ENCODE measurements at places on chromosomes 11 and 22.

DNA sequence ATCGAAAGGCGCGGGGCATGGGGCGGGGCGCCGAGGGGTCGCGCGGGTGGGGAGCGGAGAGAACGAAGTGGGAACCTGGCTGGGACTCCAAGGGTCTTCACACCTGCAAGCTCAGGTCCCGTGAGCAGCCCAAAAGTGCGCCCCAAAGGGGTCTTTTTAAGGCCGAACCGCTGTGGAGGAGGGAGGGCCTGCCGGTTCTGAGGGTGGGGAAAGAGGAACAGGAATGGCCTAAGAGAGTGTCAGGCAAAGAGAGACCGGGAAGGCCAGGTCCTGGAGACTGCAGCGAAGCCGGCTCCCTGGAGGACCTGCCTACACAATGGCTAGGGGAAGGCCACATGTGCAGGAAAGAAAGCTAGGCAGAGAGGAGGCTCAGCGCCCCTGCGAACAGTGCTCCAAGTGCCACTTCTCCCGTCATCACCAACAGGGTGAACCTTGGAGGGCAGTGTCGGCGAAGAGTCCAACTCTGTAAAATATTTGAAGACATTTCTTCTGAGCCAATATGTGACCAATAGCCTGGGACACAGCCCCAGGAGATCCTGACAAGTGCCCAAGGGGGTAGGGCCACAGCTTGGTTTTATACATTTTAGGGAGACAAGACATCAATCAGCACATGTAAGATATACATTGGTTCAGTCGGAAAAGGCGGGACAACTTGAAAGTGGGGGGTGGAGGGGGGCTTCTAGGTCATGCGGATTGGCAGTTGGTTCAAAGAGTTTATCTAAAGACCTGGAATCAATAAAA lies 710 bp upstream of the DGCR2 start:
- no peak for DNase-seq

GRCh38 chr11:58465690-58466089 lies 23.7 kb upstream of the OR5B12 start:
- no peak for DNase-seq

GRCh38 chr22:29988719-29989118 lies 91.5 kb upstream of the HORMAD2 start:
- DNase-seq = no peak

DNA sequence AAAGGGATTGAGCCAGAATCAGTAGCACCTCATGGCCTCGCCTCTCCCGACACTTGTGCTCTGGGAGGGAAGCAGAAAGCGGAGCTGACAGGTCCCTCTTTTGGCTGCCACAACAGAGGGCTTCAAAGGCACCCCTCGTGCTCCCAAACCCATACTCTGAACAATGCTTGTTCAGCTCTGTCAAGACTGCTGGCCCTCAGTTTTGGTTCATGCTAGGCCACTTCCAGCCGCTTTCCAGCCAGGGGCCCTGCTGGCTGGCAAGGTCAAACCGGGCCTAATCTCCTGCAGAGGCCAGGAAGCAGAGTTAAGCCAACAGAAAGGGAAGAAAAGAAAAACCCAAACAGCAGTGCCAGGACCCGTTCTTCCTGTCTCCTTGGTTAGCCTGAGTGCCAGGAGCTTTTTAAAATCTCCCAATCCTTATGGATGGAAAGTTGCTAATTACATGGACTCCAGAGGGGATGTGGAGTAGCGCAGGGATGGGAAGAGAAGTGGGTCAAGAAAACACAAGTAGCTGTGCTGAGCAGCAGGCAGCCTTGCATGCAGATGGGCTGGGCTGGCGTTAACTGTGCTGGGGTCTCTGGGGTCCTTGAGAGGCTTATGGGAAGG lies 150.6 kb downstream of the GRIK4 start:
- no peak for DNase-seq

DNA sequence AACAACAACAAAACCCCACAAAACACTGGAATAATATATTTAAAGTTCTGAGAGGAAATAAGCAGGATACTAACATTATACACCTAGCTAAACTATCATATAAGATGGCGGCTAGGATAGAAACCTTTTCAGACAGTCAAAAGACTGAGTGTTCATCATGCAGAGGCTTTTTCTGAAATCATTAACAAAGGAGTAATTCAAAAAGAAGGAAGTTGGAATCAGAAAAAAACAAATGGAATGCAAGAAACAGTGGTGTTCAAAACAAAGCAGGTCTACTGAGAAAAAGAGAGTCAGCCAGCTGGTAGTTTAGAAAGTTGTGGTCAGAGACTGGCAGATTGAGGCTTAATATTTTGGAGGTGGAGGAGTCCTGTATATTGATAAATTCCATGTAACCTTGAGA lies 30.1 kb upstream of the ZBTB44 start:
- DNase-seq = no peak

GRCh38 chr11:83566950-83567349 lies 280.8 kb upstream of the CCDC90B start:
- DNase-seq = no peak

- DNase-seq = no peak
Measured at GRCh38 chr11:118161786-118162185, 9.2 kb upstream of the SCN4B start.

GRCh38 chr11:107669893-107670601 lies 41.8 kb downstream of the SLN start:
- no peak for DNase-seq

DNA sequence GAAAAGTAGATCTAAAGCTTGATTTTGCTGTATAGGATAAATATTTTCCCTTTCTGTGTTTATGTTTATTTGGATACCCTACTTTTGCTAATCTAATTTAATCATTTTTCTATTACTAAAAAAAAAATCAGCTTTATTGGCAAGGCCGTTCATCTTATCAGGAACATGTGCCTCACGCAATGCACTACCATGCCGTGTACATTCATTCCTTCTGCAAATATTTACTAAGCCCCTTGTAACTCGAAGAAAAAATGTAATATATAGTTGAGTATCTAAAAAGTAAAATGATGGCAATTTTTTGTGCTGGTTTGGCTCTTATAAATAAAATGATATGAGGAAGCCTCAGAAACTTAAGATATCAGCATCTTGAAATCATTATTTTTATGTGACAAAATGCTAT lies 8.9 kb downstream of the UVRAG start:
- no peak for DNase-seq

GRCh38 chr22:28139516-28139915 lies 220.5 kb upstream of the PITPNB start:
- DNase-seq = no peak

DNA sequence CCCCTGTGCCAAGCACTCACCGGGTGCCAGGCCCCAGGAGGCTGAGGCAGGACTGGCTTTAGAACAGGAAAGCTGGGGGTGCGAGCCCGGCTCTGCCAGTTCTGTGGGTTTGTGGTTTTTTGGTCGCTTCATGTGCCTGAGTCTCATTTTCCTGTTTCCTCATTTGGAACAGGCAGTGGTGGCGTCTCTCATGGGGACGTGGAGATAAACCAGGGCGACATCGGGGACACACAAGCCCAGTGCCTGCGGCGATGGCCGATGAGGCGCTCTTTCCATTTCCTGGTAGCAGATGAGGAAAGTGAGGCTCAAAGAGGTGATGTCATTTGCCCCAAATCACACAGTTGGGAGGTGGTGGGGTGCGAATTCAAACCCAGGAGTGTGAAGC lies 20.8 kb upstream of the CHKA start:
- peak; percentile 27 for DNase-seq

GRCh38 chr11:4385978-4386740 lies 7.3 kb downstream of the TRIM21 start:
- DNase-seq = no peak

GRCh38 chr11:72842653-72843330 lies 28.6 kb downstream of the ATG16L2 start:
- no peak for DNase-seq

DNA sequence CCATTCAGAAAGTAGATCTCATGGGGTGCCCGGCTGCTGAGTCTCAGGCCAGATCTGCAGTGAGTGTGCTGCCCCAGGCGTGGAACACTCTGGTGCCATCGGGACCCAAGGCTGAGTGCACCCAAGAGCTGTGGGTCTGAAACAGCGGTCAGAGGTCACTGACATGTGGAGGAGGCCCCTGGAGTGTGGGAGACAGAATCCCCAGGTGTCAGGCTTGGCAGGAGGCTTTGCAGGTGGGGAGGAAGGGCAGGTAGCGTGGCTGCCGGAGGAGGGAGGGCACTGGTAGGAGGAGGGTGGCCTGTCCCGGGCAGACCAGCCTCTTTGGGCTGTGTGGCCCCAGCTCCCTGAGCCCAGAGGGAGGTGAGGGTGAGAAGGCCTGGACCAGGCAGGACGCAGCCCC lies 31.7 kb upstream of the KRTAP5-6 start:
- no peak for DNase-seq

DNA sequence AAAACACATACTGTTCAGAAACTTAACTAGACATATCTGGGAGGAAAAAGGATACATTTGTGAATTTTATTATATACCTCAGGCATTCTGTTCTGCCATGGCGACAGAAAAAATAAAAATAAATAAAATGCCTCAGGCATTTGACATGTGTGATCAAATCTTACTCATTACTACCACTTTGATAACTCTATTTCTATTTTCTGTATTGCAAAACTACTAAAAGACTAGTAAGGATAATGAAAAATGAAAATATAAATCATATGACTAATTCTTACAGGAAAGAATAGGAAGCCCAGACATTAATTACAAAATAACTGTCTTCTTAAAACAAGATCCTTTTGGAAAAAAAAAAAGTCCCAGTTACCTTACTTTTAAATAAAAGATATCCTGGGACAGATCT lies 5.3 kb downstream of the PICALM start:
- DNase-seq = no peak

DNA sequence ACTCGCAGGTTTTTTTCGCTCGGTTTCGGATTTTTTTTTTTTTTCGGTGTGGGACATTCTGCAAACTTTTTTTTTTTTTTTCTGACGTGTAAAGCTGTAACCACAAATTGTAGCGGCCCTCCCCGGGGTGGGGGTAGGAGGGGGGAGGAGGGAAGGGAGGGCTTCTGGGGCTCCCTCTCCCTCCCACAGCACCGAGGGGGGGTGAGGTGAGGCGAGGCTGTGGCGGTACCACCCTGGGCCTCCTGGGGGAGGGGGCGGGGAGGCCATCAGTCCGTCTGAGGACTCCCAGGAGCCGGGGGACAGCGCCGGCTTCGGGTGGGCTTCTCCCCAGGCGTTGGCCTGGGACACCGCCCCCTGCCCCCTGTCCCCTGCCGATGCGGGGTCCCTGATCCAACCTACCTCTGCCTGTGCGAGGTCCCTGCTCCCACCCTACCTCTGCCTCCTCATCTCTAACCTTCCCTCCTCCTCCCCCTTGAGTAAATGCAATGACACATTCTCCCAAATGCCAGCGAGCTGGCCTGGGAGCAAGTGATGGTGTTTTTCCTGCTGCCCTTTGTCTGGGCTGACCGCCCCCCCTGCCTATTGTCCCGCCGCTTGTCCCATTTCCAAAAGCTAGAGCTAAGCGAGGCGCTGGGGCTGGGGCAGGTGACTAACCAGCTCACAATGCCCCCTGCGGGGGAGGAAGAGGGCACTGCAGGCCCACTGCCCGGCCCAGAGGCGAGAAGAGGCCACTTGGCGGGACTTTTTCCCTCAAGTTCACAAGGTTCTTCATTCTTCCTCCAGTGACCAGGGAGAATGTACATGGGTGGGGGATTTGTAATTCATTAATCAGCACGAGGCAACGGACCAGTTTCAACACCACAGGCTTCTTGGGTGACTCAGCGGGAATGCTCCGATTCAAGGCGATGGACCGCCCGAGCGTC lies 511 bp upstream of the CLCF1 start:
- DNase-seq = no peak

DNA sequence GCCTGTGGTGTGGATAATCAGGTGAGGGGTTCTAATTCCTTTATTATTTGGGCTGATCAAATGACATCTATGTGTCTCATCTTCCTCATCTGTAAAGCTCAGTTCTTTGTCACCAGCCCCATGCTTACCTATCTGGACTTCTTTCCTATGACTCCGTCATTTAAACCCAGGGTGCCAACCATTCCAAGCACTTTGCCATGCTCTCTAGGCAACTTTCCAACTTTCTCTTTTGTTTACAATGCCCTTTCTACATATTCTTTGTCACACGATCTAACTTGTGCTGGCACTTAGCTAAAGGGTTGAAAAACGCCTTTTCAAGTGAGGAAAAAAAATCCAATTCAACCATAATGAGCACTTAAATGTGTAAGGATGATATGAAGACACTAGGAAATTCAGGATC lies 27.9 kb downstream of the EXPH5 start:
- DNase-seq = no peak

DNA sequence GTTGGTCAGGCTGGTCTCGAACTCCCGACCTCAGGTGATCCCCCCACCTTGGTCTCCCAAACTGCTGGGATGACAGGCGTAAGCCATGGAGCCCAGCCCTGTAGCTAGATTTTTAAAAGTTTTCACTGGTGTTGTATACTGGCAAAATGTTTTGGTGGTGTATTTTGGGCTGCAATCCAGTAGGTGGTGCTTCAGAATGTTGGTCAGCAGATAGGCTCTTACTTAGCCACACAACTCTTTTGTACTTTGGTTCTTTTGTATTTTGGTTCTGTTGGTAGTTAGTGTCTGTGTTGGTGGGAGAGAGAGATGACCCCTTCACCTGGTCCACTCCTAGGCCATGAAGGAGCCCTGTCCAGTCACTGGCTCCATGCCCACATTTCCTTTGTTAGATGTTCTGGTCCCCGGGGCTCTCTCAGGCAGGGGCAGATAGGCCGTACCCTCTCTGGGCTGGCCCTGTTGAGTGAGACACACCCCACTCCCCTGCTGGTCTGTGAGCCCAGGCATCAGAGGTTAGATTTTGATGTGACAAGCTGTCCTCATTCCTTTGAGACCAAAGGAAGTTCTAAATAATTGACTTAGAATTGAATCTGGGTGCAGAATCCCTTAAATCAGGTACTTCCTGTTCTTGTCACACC lies 123.8 kb downstream of the DDX10 start:
- DNase-seq = no peak

GRCh38 chr11:125382314-125382791 lies 113.7 kb downstream of the FEZ1 start:
- DNase-seq = no peak

DNA sequence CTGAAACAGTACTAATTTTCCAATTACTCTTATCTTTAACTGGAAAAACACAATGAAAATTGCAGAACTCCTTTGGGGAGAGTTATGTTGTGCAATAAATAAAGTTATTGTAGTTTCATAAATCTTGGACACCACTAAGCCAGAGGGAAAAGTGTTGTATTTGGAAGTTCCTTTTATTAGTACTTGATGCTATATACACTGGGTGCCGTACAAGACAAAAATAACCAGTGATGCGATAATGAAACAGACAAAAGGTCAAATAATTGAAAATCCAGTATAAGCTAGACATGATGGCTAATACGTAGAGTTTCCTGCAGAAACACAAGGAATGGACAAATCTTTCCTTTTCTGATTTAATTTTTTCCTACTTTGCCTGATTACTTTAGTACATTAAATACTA lies 541.1 kb downstream of the ETS1 start:
- no peak for DNase-seq

- no peak for DNase-seq
Measured at GRCh38 chr11:11211186-11211585, 141.9 kb downstream of the CSNK2A3 start.

GRCh38 chr11:66272596-66272995 lies 4.2 kb downstream of the RAB1B start:
- no peak for DNase-seq

DNA sequence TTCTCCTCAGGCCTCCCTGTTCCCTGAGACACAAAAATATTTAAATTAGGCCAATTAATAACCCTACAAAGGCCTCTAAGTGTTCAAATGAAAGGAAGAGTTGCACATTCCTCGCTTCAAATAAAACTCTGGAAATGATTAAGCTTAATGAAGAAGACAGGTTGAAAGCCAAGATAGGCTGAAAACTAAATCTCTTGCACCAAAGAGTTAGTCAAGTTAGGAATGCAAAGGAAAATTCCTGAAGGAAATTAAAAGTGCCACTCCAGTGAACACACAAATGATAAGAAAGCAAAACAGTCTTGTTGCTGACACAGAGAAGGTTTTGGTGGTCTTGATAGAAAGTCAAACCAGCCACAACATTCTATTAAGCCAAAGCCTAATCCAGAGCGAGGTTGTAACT lies 574.4 kb downstream of the OPCML start:
- no peak for DNase-seq

Measured in activated CD4-positive, alpha-beta T cell treated with anti-CD3 and anti-CD28 coated beads, Interleukin-2, amount 50 U/mL, for 24 hours (primary cell).